CD4-positive, alpha-beta T cell treated with Interleukin-4 for 4 hours (primary cell): ENCODE measurements at places on chromosomes 1 and 21.

DNA sequence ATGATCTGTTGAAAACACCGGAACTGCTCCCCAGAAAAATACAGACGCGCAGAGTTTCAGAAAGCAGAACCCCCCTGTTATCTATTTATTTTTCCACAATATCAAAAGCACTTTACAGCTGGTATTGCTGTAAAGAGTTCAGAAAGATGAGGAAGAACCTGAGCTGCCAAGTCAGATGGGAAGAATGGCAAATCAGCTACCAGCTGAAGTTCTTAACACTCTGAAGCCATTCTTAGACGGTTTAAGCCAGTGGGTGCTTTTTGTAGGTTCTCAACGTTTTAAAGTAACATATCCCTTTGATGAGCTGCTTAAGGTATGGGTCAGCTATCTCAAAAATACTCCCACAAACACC, 714 bp upstream of the AKIRIN1 start:
- DNase-seq, result no peak

- no peak for DNase-seq
Observed at GRCh38 chr1:226776975-226777374, 37.9 kb upstream of the ITPKB start.

DNA sequence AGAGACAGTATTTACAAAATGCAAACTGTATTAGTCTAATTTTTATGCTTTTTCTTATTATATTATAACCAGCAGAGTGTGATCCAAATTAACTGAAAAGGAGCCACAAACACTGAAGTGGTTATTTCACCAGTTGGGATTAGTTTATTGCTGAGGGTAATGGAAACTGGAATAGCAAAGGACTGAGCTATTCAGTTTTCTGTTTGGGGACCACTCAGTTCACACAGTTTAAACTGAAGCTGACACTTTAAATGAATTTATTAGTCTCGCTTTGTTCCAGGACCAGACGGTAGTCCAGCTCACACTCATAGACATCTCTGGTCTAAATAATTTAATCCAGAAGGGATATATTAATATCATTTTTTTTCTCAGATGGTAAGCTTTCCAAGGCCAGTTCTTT, 410.7 kb downstream of the LTN1 start:
- DNase-seq, result no peak

DNA sequence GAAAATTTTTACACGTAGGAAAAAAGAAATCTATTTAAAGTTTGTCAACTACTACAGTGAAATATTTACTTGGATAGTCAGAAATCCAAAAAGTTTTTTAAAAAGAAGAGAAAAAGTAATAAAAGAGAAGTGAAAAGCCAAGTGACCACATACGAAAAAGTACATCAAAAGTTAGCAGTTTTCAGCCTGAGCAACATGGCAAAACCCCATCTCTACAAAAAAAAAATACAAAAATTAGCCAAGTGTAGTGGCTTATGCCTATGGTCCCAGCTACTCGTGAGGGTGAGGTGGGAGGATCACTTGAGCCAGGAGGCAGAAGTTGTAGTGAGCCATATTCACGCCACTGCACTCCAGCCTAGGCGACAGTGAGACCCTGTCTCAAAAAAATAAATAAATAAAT, 5.2 kb upstream of the MR1 start:
- DNase-seq, result no peak

DNA sequence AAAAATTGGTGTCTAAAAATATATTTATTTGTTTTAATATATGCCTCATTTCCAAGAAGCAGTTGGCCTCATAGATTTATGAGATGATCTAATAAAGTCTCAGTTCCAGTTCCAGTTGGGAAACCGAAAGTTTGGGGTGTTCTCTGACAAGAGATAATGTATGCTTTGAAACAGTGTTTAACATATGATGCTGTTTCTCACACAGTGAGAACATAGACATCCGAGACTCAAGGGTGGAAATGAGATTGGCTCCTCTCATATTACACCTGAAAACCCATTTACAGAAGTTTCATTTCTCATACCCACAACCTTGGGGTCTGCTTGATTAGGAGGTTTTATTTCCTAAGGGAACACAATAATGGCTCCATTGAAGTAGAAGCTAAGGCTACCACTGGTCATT, 200.6 kb upstream of the BEND5 start:
- no peak for DNase-seq

- DNase-seq, result no peak
Observed at GRCh38 chr1:202304375-202304774, 37.4 kb downstream of the UBE2T start.

DNA sequence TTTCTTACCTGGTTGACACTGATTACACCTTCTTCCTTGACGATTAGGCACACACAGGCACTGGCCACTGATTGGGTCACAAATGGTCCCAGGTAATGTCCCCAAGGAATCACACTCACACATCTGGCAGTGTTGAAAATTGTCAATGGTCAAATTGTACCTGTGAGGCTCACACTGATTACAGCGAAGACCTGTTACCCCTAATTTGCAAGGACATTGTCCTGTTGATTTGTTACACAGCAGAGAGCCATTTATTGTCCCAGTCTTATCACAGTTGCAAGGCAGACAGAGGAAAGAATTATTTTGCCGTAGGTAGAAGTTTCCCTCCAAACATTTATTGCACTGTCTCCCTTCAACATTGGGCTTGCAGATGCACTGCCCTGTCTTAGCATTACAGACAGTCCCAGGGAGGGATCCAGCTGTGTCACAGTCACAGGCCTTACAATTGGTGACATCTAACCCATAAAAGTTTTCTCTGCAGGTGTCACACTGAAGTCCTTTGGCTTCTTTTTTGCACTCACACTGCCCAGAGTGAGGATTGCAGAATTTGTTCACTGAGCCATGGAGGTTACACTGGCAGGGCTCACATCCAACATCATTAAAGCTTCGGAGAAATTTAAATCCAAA, 176.6 kb downstream of the USH2A start:
- no peak for DNase-seq

DNA sequence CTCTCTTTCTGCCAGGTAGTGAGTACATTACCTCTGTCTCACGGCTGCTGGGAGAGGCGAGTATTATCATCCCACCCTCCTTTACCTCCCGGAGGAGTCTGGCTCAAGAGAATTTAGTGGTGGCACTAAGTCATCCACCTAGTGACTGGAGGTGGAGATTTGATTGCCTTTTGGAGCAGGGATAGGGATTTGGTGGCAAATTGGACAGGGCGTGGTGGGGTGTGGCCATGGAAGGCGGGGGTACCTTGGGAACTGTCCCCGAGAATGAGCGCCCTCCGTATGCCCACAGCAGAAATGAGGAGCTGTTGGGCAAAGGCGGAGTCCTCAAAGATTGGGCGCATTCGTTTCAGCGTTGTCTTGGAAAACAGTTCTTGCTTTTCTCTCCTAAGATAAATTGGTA, 32.1 kb upstream of the HMGN1 start:
- DNase-seq, result no peak

DNA sequence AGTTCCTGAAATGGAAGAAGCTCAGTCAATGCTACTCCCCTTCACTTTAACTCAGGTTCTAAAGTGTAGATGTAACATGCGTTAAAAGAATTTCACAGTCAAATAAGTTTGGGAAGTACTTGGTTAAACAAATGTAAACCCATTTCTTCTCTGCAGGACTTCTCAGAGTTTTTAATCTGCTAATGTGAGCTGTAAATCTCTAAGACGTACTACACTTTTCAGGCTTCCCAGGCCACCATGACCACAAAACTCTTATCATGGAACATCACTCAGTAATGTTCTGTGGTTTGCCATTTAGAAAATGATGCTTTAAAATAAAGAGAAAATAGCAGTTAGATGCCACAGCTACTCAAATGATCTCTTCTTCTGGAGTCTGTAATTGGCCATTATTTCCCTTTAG, 104.3 kb downstream of the HHIPL2 start:
- no peak for DNase-seq

- DNase-seq, result no peak
Observed at GRCh38 chr1:162196387-162196786, 126.9 kb downstream of the NOS1AP start.

- DNase-seq, result peak; percentile 87
Observed at GRCh38 chr1:111471012-111471411, 2.8 kb upstream of the C1orf162 start.

DNA sequence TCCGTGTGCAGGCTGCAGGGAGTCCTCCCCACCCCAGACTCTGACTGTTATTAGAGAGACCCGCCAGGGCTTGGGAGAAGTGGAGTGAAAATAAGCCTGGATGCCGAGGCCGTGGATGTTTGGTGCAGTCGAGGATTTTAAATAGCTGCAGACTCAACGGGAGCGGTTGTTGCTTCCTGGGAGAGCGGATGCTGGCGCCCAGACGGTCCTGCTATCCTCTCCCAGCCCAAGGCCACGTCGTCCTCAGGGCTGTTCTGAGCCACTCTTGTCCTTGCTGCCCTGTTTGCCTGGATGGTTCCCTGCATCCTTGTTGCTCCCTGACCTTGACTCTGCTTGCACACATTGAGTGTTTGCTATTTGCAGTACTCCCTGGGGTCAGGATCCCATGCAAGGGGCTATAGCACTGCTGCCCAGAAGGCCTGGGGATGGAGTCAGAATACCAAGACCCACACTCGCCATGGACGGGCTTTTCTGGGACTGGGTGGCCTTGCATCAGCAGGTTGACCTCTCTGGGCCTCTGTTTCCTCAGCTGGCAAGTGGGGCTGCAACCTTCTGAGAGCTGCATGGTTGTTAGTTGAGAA, 205.3 kb upstream of the C1orf174 start:
- DNase-seq, result no peak

- no peak for DNase-seq
Observed at GRCh38 chr1:110700767-110701166, 26.0 kb upstream of the KCNA3 start.

DNA sequence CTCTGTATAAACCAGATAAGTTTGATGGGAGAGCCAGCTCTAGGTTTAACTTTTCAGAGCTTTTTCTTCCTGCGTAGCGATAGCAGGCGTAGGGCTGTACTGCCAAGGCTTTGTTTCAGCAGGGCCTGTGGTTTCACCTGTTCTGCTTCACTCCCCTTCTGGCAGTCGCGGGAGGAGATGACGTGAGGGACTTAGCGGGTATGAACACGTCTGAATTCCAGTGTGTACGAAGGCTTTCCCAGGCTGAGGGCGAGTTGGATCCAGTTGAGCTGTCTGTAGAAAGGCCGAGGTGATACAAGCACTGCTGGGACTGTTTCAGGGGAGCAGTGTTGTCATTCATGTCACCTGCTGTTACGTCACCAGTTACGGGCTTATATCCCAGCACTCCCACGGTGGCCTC, 21.2 kb downstream of the PEX14 start:
- no peak for DNase-seq

- DNase-seq, result no peak
Observed at GRCh38 chr1:157170677-157171515, 32.7 kb upstream of the ETV3 start.

- DNase-seq, result no peak
Observed at GRCh38 chr1:176560681-176561080, 97.7 kb downstream of the PAPPA2 start.

DNA sequence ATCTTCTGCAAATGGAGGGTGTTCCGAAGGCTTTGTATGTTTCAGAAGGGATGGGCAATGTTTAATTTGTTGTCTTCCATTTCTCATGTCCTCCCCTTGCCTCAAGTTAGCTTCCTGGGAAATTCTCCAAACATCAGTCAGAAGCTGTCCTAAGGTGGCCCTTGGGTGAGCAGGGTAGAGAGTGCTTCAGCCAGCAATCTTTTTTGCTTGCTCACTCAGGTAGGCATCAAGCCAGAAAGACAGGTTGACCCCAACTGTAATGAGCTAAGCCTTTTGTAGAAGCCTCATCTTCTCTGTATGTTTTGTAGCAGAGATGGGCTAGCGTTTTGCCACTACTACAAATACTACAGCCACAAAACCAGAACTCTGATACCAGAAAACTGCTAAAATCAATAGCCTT, 321.5 kb upstream of the FAM78B start:
- no peak for DNase-seq

GRCh38 chr1:76433526-76433925, 359.0 kb downstream of the ST6GALNAC3 start:
- DNase-seq, result no peak

DNA sequence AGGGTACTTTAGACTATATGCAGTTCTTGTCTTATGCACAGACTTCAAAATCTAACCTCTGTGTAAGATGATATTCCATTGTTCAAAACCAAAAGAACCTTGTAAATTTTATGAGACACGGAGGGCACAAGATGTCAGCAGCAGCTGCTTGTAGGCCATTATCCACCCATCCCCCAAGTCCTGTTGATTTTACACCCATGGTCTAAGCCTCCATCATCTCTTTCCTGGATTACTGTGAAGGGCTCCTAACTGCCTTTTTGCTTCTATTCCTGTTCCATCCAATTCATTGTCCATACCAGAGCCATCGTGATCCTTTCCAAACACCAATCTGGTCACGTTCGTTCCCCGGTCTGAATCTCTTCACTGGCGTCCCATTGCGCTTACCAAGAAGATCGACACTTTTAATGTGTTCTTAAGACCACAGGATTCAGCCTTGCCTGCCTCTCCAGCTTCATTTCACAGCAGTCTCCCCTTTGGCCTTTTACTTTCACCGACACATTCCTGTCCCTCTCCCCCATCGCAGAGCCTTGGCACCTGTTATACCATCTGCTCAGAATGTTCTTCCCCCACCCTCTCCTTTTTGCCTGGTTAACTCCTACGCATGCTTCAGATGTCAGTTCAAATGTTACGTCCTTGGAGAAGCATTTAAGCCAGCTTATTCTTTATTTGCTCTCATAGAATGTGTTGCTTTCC, 107.3 kb upstream of the POU3F1 start:
- no peak for DNase-seq

- DNase-seq, result no peak
Observed at GRCh38 chr21:29177800-29178199, 47.4 kb downstream of the MAP3K7CL start.

DNA sequence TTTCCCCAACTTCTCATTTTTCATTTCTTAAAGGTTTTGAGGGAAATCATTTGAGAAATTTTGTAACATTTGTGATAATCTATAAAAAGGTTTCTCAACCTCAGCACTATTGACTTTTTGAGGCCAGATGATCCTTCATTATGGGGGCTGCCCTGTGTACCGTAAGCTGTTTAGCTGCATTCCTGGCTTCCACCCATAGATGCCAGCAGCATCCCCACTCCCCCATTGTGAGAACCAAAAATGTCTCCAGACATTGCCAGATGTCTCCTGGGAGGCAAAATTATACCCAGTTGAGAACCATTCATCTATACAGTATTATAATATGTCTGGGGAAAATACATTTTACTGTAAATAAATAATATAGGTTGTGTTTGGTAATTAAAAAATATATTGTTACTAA, 146.0 kb downstream of the PBX1 start:
- DNase-seq, result no peak

- no peak for DNase-seq
Observed at GRCh38 chr1:184319879-184320278, 67.0 kb upstream of the C1orf21 start.

GRCh38 chr21:31110430-31110829, 72.2 kb upstream of the KRTAP19-8 start:
- DNase-seq, result no peak
